ENCODE measurements at places on chromosomes 7 and 10.

- no peak for DNase-seq
Observed at GRCh38 chr10:97312897-97313296, 6.2 kb upstream of the FRAT1 start.

GRCh38 chr7:80145780-80146422 is 11.3 kb downstream of the GNAI1 start:
- no peak for DNase-seq

- no peak for DNase-seq
Observed at GRCh38 chr10:26824015-26824690, 36.6 kb downstream of the ABI1 start.

GRCh38 chr7:156379324-156380070 is 261.1 kb upstream of the RNF32 start:
- DNase-seq = no peak

DNA sequence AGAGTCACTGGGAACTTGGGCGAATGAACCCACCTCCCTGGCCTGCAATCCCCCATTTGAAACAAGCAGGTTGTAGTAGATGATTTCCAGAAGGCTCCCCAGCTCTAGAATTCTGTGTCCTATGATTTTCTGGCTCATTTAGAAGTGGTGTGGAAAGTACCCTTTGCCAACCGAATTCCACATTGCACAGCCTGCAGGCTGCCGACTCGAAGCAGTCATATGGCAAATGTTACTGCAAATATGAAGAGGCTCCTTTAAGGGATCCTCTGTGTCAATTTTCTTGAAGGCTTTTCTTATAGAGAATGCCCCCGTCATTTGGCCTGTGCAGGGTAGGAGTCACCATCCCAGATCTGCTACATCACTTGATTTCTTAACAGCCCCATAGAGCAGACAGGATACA is 5.6 kb downstream of the PODXL start:
- no peak for DNase-seq
